ENCODE measurements at places on chromosomes 1 and 21.

- no peak for DNase-seq
Observed at GRCh38 chr21:35677298-35677841, 383.0 kb downstream of the SETD4 start.

GRCh38 chr1:233627376-233627775, 13.5 kb downstream of the KCNK1 start:
- no peak for DNase-seq

GRCh38 chr1:215076322-215076721, 6.2 kb upstream of the KCNK2 start:
- DNase-seq = peak; percentile 20

- no peak for DNase-seq
Observed at GRCh38 chr1:116122955-116123757, 12.0 kb downstream of the MAB21L3 start.

DNA sequence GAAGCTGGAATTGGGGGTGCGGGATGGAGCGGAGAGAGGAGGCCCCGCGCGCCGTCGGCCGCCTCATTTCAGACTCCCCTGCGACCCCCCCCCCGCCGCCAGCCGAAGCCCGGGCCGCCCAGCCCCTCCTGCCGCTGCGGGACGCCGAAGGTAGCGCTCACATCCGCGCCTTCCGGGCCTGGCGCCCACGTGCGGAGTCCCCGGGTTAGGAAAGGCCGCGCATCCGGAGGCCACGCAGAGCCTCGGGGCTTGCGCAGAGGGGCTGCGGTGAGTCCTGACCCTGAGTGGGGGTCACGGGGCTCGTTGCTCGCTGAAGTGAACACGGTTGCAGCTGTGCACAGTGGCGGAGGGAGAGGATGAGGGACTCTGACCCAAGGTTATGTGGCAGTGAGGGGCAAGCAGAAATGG, 552 bp upstream of the ZNF496 start:
- DNase-seq = peak; percentile 73

DNA sequence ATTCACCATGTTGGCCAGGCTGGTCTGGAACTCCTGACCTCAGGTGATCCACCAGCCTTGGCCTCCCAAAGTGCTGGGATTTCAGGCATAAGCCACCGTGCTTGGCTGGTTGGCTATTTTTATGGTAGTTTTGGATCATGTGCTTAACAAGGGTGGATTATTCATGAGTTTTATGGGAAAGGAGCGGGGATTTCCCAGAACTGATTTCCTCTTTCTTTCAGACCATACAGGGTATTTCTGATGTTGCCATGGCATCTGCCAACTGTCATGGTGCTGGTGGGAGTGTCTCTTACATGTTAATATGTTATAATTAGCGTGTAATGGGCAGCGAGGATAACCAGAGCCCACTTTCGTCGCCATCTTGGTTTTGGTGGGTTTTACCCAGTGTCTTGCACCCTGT, 3.2 kb downstream of the TRPM2 start:
- DNase-seq = no peak

DNA sequence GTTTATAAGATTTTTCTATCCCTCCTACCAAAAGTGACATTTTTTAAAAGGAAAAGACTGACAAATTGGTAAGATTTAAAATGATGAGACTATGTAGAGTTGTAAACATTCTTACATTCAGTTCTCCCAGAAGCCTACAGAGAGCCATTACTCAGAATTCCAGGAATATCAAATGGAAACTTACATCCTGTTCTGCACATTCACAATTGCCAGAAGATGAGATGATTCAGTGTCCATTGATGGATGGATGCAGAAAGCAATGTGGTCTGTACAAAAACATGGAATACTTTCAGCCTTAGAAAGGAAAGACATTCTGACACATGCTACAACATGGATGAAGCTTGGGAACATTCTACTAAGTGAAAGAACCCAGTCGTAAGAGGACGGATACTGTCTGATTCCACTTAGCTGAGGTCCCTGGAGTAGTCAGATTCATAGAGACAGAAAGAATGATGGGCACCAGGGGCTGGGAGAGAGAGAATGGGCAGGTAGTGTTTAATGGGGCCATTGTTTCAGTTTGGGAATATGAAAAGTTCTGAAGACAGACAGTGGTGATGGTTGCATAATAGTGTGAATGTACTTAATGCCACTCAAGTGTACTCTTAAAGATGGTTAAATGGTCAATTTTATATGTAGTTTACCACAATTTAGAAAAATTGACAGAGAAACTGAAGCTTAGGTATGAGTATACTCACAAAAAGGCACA, 16.6 kb downstream of the MX1 start:
- DNase-seq = no peak

- no peak for DNase-seq
Observed at GRCh38 chr1:171254859-171255258, 6.6 kb downstream of the FMO1 start.

DNA sequence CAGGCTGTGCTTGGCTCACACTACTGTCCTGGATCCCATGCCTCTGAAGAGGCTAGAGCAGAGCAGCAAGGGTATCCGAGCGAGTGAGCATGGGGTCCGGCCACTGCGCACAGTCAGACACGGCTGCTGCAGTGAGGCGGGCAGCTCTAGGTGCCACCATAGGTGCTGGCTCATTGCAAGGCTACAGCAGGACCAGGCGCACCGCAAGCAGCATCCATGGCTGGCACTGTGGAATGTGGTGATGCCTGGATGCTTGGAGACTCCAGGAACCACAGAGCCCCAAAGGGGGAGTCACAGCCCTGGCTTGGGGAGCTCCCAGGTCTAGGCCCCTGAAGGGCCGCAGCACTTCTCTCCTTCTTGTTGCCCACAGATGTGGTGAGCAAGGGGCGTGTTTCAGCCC, 47.2 kb downstream of the ATP6V1G3 start:
- no peak for DNase-seq

DNA sequence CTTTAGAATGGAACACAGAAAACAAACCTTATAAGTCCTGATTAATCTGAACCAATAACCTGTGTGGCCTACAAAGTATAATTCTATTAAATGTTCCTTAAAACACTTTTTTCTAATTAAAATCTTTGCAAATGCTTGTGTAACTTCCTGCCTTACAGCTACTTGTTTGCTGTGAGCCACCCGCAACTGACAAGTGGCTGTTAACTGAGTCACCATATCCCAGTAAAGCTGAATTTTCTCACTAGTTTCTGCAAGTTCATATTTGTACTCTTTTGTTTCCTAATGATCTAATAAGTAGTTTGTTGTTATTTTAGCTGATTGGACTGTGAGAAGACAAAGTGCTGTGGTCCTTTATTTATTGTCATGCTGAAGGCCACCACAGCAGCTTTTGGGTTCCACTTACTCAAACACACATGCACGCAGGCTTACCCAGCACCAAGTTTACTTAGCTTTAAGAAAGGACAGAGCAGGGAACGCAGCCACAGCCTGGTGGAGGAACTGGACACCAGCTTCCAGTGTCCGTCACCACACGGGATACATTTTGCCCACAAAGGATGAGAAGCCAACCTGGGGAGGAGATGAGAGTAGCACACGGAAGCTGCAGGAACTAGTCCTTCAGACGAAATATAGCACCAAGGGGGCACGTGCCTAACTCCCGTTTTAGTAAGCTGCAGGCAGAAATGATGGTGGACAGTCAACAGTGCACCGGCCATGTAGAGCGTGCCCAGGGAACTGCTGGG, 47.8 kb downstream of the LCA5L start:
- DNase-seq = no peak

GRCh38 chr1:147641291-147641690, 29.0 kb downstream of the ACP6 start:
- no peak for DNase-seq

DNA sequence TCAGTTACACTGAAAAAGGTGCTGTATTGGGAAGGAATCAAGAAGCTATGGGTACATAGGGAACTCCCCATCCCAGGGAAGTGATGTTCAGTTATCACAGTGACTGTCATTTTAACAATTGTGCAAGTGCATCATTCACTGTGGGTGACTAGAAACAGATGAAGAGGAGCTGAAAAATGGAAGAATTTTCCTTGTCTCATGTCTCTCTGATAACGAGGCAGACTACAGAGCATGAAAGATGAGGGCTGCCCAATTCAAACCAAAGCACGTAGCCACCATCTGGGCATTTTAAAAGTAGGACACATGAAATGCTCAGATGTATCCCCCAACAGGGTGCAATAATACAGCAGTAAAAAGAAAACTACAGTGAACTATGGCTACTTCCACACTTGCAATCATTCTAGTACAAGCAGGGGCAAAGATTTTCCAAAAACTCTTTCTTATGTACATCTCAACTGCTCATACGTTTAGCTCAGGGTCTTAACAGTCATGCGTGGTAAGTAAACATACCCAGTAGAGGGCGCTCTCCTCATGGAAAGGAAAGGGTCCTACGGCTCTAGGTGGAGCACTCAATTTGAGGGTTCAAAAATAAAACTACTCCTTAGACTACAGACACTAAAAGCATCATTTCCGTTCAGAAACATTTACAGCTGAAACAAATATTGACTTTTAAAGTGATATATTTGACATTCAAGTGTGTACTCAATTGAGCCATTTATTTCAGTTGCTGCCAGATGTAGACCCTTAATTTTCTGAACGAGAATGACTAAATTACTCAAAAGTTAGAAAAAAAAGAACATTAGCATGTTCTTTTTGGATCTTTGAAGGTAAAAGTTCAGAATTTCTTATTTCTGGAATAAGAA, 143.2 kb downstream of the KCTD3 start:
- peak; percentile 55 for DNase-seq

DNA sequence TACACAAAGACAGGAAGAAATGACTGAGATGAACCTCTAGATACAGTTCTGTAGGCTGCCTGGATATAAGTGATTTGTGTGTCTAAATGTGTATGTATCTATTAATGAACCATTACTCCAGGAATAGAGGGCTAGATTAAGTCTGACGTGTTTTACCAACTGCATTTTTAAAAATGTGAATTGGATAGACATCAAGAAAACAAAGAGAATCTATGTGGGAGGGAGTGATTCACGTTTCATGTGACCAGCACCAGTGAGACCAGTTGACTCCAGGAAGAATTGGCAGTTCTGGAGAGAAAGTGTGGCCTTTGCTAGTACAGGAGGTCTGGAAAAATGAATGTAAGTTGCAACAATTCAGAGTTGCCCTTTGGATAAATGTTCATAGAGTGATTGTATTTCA, 53.4 kb upstream of the RGS21 start:
- DNase-seq = no peak

DNA sequence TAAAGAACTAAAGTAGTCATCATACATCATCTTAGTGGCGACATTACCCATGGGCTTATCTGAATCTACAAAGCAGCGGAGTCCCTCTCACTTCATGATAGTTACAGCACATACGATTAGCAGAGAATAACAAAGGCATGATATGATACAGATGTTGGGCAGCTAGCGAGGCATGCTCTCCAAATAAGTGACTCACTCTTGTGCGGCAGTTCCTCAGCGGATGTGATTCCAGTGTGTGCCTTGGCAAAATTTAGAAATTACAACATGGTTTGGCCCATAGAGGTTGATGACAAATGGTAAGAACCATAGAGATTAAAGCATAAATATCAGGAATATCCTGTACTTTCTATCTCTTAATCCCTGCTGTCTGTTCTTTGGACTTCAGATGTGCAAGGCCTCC, 48.1 kb upstream of the PAXBP1 start:
- DNase-seq = no peak

DNA sequence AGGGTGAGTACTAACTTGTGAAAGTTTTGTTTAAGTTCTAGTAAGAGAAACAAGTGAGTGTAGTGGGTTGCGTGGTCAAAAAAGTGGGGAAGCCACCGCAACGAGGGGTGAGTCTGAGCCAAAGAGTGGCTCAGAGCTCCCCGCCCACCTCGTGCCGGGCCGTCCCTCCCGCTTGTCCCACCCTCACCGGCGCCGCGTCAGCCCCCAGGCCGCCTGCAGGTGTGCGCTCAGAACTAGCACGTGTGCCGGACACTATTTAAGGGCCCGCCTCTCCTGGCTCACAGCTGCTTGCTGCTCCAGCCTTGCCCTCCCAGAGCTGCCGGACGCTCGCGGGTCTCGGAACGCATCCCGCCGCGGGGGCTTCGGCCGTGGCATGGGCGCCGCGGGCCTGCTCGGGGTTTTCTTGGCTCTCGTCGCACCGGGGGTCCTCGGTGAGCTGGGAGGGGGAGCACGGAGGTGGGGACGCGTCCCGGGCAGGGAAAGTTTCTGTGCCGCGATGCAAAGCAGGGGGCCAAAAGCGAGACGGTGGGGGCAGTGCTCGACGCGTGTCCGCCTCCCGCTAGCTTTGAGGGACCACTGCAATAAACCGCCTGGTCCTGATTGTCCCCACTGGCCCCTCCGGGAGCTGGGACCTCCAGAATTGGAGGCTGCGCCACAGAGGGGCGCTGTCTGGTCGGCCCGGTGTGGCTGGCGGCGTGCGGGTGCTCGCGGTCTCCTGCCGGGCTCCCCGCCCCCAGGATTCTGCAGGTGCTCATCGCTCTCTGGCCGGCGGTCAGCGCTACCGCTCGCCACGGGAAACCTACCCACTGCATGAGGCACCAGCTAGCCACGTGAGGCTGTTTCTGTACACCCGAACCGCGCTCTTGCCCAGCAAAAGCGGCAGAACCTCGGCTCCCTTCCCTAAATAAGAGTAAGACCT, at the start of gene CR2:
Gene CR2, plus strand, starts transcription at position 283 of the 919 bp plus-strand sequence. Its CDS starts 91 bp downstream, at position 374.
- peak; percentile 75 for DNase-seq

GRCh38 chr1:12461754-12462153, 156.3 kb downstream of the DHRS3 start:
- no peak for DNase-seq

GRCh38 chr1:170871868-170872267, 63.5 kb upstream of the MROH9 start:
- no peak for DNase-seq

- no peak for DNase-seq
Observed at GRCh38 chr1:212600980-212601379, 7.6 kb upstream of the ATF3 start.

GRCh38 chr21:26912466-26912865, 54.4 kb downstream of the ADAMTS5 start:
- DNase-seq = no peak
